ENCODE measurements at places on chromosomes 2 and 18. TPM values are rescaled to one million over a fixed set of nuclear protein-coding genes. Genes with fewer than 3 reads are reported as not detected.

GRCh38 chr2:27003857-27004256 is 28.9 kb upstream of the TMEM214 start:
- DNase-seq: no peak

The SH3RF3 gene
- 2.2 TPM for total RNA-seq

GRCh38 chr2:209501579-209501978 is 77.7 kb downstream of the MAP2 start:
- no peak for DNase-seq

DNA sequence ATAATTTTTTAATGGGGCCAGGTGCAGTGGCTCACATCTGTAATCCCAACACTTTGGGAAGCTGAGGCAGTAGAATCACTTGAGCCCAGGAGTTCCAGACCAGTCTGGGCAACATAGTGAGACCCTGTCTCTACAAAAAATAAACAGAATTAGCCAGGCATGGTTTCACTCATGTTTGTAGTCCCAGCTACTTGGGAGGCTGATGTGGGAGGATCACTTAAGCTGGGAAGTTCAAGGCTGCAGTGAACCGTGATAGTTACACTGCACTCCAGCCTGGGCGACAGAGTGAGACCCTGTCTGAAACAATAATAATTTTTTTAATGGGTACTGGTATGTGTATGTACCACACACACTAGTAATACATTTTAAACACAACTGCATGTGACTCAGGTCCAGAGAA is 2.4 kb downstream of the ARL6IP6 start:
- DNase-seq: no peak

The ANTXR1 gene
- 1.1 TPM for total RNA-seq

GRCh38 chr2:45652090-45653031 is 886 bp downstream of the PRKCE start:
- DNase-seq: peak; percentile 35

DNA sequence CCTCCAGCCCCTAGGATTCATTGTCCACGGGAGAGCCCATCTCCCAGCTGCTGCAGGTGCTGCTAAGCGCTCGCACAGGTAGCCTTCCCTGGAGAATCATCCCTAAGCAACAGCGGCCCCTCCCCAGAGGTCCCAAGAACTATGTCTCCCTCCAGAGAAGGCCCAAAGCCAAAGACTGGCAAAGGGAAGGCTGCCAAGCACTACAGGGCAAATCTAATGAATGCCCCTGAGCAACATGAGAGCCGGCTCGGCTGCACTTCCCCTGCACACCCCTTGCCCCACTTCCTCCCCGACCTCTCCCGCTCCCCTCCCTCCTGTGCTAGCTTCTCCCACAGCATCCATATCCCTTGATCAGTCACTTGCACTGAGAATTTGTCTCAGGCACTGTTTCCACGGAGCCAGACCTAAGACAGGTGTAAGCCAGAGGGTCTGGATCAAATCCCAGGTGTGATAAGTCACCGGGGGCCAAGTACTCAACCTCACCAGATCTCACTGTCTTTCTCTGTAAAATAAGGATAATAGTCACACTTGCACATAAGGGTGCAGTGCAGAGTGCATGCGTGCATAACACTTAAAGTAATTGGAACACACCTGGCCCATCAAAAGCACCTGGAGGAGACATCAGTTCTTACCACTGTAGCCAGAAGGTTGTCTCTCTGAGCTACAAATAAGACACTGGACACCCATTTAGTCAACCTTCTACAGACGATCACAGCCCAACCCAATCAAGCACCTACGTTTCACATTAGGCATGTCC is 20.1 kb upstream of the COL6A3 start:
- no peak for DNase-seq

GRCh38 chr2:4291430-4291829 is 588.1 kb downstream of the DCDC2C start:
- no peak for DNase-seq

GRCh38 chr2:29014331-29014730 is 33.2 kb downstream of the TOGARAM2 start:
- no peak for DNase-seq

The NRP2 gene
- total RNA-seq: 2.0 TPM

DNA sequence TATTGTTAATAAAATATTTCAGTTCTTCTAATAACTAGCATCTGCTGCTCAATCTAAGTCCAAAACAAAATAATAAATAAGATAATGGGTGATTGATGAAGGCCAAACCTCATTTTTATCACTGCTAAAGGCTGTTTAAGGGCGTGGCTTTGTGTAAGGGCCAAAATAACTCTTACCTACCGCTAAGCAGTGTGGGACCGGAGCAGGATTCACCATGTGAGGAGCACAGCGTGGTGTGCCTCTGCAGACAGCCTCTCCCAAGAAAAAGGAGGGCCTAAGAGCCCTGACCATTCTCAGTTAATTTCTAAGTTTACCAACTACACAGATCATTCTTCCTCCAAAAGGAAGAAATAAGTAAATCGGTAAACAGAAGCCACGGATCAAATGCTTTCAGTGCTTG is 353.7 kb downstream of the ARL6IP6 start:
- no peak for DNase-seq

DNA sequence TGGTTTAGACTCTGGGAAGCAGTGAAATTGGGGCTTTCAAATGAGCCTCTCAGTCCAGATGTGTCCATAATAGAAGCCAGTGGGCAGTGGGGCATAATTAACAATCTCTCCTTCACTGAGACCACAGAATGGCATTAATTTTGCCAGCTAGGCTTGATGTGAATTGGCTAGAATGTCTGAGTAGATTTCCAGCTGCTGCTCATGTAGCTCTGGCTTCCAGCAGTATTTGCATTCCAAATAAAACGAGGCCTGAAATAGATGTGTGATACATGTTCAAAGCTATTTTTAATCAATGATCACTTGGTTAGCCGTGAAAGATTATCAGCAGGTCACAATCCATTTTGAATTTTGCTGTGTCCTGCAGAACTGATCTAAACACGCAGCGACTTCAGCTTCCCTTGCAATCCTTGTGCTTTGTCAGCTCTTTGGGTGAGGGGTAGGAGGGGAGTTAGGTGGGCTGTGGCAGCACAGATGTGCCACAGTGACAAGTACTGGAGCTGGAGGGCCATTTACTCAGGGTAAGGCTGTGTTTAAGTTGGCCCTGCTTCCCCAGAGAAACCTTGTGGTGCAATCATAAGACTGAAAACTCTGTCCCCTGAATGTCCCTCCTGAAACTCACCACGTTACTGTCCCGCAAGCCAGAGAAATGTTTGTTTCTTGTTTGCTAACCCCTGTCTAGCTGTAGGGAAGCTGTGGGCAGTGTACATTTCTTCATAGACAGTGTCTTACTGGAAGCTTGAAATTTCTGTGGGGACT is 56.9 kb upstream of the TMEM178A start:
- no peak for DNase-seq

DNA sequence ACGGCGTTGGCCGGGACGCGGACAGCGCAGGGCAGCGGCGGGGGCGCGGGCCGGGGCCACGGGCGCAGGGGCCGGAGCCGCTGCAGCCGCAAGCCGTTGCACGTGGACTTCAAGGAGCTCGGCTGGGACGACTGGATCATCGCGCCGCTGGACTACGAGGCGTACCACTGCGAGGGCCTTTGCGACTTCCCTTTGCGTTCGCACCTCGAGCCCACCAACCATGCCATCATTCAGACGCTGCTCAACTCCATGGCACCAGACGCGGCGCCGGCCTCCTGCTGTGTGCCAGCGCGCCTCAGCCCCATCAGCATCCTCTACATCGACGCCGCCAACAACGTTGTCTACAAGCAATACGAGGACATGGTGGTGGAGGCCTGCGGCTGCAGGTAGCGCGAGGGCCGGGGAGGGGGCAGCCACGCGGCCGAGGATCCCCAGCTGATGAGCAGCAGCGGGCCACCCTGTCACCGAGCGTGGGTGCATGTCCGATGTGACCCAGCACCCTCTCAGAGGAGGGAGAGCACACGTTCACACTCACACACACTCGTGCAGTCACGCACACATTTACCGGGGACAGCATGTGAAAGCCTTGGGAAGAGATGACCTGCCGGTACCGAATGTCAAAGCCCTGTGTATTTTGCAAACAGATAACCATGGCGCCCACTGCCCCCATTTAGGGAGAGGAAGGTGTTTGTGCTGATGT is 4.2 kb downstream of the GDF7 start:
- no peak for DNase-seq

DNA sequence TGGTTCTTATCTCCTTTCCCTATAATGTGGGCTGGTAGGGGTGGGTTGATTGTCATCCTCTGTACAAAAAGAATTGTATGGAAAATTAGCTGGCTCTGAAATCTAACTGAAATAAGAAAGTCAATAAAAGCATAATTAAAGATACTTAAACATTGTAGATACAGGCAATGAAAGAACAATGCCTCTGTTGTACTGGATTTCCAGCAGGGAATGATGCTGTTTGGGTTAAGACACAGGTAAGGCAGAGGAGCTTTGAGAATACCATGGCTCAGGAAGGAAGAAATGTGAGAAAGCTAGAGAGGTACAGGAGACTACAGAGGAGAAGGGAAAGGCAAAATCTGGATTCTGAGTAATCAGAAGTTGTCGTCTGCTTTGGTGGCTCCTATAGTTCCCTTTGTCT is 10.1 kb downstream of the DTNA start:
- DNase-seq: no peak

DNA sequence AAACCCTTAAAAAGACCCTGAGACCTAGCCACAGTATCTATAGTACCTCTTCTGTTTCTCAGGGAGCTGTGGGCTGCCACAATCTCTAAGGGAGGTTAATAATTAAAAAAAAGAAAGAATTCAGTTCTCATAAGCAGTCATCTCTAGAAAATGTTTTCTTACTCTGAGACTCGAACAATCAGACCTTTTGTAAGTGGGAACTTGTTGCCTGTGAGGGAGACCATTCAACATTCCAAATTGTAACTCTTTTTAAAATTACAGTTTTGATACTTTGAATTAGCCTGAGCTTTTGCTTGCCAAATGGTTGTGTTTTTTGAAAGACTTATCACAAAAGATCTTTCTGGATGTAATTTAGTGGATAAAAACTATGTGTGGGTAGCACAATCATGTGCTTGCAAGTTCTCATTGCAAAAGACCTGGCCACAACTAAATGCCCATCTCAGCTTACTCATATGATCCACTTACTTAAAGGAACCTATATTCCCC is 33.3 kb downstream of the IL1R2 start:
- DNase-seq: no peak

DNA sequence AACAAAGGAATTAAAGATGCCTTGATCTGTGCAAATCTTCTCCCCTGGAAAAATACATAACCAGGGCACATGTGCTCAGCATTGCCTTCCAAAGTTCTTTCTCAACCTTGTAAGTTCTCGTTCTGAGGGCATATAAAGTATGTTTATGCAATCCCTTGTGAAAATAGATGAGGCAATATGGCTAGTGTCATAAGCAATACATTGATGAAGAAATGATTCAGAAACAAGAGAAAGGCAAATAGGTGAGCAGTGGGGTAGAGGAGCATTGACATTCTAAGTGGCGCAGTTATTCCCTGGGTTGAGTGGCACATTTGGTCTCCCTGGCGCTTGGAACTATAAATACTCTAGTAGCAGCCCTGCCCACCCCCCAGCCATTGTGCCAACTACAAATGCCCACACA is 57.4 kb upstream of the PGAP1 start:
- no peak for DNase-seq

- DNase-seq: no peak
Observed at GRCh38 chr2:117562654-117563053, 251.8 kb upstream of the DDX18 start.

The XIRP2 gene
- not detected for total RNA-seq

GRCh38 chr2:165406173-165406572 is 63.3 kb upstream of the CSRNP3 start:
- no peak for DNase-seq

The TGFA gene
- 0.25 TPM for total RNA-seq

DNA sequence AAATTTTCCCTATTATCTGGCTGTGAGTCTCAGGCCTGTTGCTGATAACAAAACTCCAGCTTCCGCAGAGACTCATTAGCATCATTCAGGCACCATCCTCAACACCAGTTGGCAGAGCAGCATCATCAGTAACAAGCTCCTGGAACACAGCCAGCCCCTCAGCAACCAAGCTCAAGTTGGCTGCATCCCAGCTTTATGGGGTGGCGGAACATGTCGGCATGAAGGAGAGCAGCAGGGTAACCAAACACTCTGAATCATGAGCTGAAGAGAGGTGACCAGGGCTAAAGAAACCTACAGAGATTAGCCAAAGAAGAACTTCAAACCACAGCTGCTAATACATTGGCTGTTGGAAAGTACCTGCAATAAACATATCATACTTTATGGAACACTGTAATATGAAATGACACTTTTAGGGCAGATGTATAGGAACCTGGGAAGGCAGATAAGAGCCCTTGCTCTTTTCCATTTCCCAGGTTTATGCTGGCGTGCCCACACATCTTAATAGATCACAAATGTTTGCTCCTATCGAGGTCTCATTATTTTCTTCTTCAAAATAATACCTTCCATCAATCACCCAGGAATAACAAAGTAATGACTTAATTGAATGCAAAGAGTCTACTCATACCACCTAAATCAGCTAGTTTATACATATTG is 63.8 kb downstream of the PDE11A start:
- DNase-seq: no peak

DNA sequence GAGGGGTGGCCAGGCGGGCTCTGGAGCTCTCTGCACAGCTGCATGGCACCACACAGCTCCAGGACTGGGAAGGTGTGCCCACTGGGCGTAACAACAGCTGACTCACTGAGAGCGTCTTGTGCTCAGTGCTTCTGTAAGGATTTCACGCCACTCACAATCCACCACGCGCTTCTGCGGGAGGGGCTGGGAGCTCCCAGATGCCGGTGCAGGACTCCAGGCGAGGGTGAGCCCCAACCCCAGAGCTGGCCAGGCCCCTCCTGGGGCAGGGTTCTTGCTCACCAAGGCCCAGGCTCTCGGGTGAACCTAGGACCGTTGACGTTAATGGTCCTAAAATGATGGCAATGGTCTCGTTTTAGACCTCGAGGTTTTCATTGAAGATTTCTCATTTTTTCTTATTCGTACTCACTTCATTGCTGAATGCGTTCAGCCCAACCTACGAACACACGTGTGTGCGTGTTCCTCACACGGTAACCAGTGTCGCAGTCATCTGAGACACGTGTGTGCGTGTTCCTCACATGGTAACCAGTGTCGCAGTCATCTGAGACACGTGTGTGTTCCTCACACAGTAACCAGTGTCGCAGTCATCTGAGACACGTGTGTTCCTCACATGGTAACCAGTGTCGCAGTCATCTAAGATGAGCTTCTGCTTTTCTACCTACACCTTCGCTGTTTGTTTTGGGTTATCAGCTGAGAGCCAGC is 38.4 kb upstream of the ZNF236 start:
- no peak for DNase-seq

DNA sequence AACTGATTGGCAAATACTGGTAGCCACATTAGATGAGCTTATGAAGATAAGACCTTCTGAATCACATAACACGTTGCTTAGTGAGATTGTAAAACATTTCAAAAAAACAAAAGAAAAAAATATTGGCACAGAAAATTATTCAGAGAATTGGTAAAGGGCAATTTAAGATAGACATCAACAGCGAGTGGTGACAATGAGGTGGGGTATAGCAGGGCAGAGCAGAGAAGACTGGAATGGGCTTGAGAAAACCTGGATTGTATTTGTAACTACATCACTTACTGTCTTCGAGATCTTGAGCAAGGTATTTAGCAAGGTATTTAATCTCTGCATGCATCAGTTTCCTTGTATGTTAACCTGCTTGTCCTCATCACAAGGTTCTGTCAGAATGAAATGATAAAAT is 313.0 kb upstream of the MEIS1 start:
- no peak for DNase-seq

All from activated naive CD8-positive, alpha-beta T cell treated with anti-CD3 and anti-CD28 coated beads for 36 hours (primary cell).